Choroid plexus epithelial cell (primary cell): ENCODE measurements at places on chromosomes 13 and 19.

GRCh38 chr13:75855216-75855615 is 219.1 kb downstream of the LMO7 start:
- DNase-seq, result no peak

- DNase-seq, result peak; percentile 1
These were observed 787.4 kb downstream of the DACH1 start for GRCh38 chr13:71079638-71080037.

DNA sequence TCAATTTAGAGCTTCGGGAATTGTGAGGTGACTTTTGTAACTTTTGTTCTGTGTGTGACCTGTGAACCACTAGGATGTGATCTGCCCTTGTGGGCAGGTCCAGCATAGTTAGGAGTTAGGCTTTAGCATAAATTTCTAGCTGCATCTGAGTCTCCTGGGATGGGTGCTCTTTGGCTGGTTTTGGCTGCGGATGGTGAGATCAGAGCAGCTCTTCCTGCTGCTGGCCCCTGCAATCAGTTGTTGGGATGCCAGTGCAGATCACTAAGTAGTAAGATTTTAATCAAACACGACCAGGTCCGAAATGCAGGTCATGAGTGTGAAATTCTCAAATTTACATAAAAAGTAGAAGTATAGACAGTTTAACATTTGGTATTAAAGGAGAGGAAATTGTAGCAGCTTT is 8.5 kb downstream of the CEBPG start:
- no peak for DNase-seq

- no peak for DNase-seq
These were observed 56.5 kb downstream of the TSC22D1 start for GRCh38 chr13:44519642-44520041.

DNA sequence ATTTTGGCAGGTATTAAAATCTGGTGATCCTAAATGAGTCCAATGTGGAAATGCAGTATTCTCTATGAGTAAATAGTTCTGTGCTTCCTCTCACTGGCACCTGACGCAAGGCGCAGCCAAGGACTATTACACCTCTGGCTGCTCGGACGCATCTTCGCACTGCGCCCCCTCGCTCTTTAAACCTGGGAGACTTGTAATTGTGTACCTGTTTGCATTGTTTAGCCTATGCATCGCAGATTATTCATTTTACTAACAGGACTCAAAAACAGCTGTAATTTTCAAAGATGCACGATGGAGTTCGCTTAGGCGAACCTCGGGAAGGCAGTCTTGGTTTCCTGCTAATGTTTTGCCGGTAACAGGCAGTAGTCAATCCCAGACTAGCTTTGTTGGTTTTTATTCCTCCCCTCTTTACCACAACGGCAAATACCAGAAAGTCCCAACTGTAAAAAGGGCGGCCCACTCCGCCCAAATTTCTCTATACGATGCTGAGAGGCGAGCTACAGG is 113.2 kb downstream of the KCNRG start:
- peak; percentile 6 for DNase-seq

DNA sequence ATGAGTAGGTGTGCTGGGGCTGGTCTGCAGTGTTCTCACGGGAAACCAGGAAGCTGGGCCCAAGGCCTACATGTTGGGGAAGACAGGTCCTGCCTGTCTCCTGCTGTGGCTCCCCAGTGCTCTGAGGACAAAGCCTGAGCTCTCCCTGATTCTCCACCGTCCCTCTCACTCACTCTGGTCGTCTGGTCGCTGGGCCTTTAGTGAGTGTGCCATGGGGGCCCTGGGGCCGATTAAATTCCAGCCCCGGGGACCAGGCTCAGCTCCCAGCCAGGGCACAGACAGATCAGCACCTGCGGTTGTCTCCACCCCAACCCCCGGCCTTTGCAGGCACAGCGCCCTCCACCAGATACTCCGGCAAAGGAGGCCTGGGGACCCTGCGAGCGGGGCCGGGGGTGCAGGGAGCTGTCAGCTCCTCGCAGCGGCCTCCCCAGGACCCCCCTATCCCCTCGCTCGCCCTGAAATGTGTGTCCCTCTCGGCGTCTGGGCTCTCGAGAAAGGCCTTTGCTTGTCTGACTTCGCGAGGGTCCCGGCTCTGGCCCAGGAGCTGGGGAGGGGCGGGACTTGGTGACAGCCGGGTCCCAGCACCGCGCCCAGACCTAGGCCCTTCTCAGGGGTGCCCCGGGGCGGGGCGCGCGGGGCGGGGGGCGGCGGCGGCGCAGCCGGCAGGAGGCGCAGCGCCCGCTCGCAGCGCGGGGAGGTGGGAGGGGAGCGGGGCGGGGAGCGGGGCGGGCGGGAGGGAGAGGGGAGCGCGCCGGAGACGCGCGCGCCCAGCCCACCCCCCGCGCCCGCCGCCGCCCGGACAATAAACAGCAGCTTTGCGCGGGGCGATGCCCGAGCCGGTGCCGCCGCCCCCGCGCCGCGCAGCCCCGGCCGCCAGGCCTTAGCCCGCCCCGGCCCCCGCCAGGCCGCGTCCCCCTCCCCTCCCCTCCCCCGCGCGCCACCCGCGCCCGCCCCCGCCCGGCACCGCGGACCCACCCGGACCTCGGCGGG is at the start of gene PALM:
Gene PALM, plus strand, starts transcription at position 782 of the 990 bp plus-strand sequence. CDS start 212 bp downstream, outside the sequence.
- no peak for DNase-seq

- DNase-seq, result peak; percentile 41
These were observed 31.4 kb upstream of the MPHOSPH8 start for GRCh38 chr13:19601749-19602725.

DNA sequence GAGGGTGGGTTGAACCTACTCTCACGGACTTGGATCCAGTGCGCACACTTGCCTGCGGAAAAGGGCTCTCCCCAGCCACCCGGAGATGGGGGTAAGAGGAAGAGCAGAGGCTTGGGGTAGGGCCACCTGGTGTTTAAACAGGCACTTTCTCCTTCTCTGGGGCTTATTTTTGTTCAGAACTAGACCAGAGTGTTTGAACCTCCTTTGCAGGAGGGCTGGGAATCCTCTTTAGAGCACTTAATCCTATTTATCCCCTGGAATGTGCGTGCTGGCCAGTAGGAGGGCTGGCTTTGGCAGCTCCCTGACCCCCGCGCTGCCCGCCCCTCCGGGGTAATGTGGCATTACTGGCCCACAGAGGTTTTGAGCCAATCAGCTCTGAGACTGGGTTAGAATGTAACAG is 2.0 kb downstream of the RGS9BP start:
- no peak for DNase-seq

DNA sequence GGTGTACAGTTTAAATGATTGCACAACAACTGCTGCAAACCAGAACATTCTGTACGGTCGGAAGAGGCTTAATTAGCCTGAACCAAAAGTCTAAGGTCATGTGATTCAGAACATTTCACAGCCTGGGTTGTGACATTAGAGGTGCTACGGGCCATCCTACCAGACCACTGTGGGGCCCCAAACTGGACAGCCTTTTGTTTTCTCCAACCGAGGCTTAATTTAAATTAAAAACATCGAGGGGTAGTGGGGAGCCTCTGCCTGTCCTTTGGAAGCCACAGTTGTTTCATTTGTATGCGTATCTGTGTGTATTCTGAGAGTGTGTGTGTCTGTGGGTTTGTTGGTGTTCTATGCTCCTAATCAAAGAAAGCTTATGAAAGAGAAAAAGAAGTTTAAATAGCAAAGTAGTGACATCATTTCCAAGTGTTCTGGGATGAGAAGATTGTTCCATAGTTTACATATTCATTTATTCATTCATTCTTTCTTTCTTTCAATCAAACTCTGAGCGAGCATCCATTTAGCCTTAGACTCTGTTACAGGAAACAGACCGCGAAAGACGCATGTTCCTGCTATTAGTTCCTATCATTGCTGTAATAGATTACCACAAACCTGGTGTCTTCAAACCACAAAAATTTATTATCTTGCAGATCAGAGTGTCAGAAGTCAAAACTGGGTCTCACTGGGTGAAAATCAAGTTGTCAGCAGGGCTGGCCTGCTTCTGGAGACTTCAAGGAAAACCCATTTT is 444.8 kb downstream of the FOXO1 start:
- peak; percentile 99 for DNase-seq

DNA sequence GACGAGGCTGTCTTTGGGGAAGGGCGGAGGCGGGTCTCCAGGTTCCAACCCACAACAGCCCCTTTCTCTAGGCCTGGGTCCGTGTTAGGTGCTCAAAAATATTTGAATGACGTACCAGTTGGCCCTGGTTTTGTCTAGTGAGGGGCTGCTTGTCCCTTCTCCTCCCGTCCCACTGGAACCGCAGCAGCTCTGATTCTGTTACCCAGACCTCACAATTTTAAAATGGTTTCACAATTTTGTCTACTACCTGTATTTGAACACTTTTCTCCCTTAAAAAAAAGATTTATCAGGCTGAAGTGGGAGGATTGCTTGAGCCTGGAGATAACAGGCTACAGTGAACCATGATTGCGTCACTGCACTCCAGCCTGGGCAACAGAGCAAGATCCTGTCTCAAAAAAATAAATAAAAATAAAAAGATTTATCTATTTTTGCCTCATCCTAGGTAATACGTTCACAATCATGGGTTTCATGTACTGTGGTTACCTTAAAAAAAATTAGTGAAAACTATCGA is 1.3 kb upstream of the IRF2BP1 start:
- no peak for DNase-seq

DNA sequence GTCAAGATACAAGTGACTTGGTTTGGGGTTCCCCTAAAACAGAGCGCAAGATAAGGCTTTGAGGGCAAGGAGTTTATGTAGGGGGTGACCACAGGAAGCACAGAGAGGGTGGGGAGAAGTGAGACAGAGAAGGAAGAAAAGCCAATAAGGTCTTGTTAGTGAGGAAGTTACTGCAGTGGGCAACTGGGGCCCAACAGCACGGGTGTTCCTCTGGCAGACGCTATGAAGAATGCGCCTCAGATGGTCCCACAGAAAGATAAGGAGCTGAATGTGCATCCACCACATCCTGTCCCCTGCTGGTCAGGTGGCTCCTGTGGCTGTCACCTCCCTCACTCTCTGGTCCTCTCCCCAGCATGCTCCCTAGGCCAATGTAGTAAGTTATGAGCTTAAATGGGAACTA is 333.5 kb downstream of the TSHZ3 start:
- DNase-seq, result no peak

DNA sequence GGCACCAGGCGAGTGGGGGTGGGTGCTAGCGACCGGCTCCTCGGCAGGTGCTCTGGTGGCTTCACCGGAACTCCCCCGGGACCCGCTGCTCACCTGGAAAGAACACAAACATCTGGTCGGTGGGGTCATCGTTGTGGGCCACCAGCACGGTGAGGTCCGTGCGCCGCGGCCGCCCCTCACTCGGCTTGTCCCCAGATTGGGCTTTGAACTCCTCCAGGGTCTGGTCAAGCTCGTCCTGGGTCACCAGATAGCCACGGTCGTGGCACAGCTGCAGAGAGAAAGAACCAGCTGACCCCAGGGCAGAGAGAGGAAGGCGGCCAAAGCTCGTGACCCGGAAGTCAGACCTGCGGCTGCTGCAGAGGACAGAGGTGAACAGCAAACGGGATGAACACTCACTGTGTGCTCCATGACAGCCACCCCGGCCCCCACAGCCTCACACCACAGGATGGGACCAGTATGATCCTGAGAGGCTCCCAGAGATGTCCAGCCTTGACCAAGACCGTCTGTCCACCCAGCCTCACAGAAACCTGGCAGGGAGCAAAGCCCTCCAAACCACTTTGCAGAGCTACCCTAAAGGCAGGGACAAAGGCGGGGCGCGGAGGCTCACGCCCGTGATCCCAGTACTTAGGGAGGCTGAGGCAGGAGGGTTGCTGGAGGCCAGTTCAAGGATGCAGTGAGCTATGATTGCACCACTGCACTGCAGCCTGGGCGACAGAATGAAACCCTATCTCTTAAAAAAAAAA is 1.2 kb downstream of the POLR2E start:
- DNase-seq, result no peak

GRCh38 chr13:27495551-27495950 is 45.2 kb upstream of the MTIF3 start:
- DNase-seq, result no peak

DNA sequence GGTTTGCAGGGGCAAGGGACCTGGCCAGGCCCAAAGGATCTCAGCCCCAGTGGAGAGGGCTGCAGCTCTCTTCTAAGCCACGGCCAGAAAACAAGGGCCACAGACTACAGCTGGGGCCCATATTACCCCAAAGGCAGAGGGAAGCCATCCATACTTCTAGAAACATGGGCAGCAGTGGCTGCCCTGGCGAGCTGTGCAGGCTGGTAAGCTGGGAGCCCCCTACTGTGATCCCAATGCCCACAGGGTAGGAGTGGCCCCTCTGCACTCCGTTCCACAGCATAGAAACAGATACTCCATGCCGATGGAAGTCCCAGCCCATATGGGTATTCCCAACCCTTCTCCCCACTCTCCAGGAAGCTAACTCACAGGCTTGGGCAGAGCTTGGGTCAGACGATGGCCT is 25.1 kb downstream of the VSTM2B start:
- DNase-seq, result no peak

GRCh38 chr13:31361673-31362072 is 161.9 kb downstream of the B3GLCT start:
- DNase-seq, result no peak

DNA sequence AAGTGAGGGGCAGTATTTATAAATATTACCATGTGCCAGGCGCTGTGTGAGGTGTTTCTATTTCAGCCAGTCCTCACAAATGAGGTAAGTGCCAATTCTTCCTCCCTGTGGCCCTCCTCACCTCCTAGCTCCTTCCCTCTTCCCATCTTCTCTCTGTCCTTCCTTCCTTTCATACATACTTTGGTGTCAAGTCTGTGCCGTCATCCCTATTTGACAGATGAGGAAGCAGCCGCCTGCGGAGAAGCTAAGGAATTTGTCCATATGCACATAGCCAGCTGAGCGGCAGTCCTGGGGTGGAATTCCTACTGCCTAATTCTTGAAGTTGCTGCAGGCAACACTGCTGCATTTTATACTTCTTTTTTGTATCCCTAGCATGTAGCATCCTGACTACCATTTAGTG is 150.8 kb downstream of the B3GLCT start:
- no peak for DNase-seq

DNA sequence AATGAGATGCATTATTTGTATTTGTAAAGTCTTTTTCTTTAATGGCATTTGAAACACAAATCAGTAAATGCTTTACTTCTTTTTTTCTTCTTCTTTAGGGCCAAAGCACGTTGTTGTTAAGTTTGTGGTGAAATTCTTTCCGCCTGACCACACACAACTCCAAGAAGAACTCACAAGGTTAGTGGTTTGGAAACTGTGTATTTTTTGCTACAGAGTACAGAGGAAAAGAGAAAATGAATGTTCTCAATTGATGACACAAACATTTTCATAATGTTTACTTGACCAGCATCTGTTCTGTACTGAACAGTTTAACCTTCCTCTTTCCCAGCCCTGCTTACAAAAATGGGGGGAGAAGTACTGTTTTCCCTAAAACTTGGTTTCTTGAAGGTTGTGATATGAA is 190.9 kb upstream of the RNF113B start:
- peak; percentile 70 for DNase-seq

- DNase-seq, result peak; percentile 37
These were observed 585.7 kb upstream of the GPC6 start for GRCh38 chr13:92640936-92641335.
